ENCODE measurements at places on chromosomes 5 and 9.
A peak's percentile ranks its signal among the peaks of the same experiment; 100 is the strongest.

DNA sequence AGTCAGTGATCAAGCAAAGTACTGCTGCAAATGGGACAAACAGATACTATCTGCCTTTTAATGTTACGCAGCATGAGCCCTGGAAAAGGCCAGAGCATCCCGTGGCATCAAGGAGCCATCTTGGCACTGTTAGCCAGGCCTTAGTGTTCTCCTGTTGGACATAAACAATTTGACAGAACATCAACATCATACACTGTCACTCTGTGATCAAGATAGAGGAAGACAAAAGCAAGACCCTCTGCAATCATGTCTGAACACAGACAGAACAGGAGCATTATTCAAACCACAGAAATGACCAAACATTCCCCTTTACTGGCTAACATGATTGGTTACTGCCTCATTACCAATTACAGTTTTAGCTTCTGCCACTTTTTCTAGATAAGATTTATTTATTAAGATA is 21.2 kb upstream of the ROPN1L start:
- DNase-seq, result no peak

GRCh38 chr9:79360387-79361347 is 211.1 kb upstream of the TLE4 start:
- DNase-seq, result peak; percentile 3

- no peak for DNase-seq
These were observed 30.8 kb downstream of the IL7R start for GRCh38 chr5:35887321-35888100.

GRCh38 chr9:123584202-123585176 is 228.5 kb downstream of the CRB2 start:
- DNase-seq, result no peak

DNA sequence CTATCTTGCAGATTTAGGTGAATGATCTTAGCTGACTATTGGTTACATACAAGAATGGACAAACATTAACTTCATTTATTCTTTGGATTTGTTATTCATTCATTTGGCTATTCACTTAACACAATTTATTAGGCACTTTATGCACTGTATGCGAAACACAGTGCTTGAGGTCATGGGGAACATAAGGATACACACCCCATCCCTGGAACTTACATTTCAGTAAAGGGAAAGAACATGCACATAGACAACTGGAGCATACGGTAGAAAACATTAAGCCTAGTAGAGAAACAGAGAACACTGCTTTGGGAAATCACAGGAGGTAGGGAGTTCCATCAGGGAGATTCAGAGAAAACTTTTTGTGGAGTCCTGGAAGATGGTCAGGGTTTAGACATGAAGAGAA is 22.2 kb downstream of the LIX1 start:
- no peak for DNase-seq

- no peak for DNase-seq
These were observed 147.9 kb downstream of the MACROH2A1 start for GRCh38 chr5:135251093-135251492.

DNA sequence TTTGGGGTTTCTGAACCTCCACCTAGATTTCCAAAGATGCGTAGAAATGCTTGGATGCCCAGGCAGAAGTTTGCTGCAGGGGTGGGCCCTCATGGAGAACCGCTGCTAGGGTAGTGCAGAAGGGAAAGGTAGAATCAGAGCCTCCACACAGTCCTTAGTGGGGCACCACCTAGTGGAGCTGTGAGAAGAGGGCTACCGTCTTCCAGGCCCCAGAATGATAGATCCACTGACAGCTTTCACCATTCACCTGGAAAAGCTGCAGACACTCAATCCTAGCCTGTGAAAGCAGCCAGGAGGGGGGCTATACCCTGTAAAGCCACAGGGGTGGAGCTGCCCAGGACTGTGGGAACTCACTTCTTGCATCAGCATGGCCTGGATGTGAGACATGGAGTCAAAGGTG is 13.3 kb upstream of the HSDL2 start:
- DNase-seq, result no peak

DNA sequence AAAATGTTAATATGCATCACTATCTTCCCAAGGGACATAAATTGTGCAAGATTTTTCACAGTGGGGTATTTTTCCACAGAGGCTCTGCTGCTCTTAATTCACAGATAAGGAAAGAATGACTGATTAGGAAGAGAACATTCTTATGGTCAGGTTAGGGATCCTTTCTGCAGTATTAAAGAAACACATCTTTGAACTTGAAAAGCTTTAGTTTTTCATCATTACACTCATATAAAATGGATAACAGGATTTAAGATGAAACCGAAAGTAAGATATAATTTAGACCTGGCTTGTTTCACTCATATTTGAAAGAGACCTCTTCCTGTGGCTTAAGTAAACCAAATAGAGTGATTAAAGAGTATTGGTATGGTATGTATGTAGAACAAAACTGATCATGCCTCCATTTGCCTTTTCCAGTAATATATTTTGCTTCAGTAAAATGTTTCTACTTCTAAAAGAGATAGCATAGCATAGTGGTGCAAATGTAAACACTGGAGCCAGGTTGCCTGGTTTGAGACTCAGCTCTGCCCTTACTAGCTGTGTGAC is 160.0 kb downstream of the PRR16 start:
- DNase-seq, result no peak

DNA sequence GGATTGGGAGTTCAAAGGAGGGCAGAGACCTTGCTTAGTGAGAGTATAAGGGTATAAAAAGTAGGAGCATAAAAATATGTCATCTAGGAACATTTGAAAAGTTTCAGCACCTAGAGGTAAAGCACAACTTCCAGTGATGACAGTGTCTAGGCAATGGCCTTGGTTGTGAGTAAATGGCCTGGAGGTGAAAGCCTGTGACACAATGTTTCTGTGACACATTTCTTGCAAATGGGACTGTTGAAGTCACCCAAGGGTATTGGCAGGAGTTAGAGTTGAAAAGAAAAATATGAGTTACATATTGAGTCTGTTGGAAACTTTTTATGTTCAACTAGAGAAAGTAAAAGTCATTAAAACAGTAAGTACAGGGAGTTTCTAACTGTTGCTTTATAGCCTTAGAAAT is 14.8 kb downstream of the C5orf47 start:
- no peak for DNase-seq

DNA sequence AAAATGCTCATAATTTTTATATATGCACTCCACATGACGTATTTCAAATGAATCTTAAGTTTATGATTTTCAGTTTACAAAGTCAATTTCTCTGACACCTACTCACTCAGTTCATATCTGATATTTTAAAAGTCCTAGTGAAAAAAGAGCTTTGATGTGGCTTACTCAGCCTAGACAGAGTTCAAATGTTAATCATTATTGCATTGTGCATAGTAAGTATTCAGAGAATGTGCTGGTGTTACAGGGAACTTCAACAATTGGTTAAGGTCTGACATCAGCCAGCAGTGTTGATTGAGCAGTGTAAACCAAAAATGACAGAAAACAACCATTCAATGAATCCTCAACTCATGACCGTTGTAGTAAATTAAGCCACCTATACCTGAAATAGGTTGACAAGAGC is 147.2 kb upstream of the LHFPL2 start:
- DNase-seq, result no peak
